MV-4-11 (cell line): ENCODE measurements at places on chromosomes 2 and 18.

- no peak for DNase-seq
Observed at GRCh38 chr2:127541809-127542208, 6.3 kb downstream of the MYO7B start.

GRCh38 chr2:7672027-7672684, 754.9 kb downstream of the RNF144A start:
- DNase-seq, result peak; percentile 7

DNA sequence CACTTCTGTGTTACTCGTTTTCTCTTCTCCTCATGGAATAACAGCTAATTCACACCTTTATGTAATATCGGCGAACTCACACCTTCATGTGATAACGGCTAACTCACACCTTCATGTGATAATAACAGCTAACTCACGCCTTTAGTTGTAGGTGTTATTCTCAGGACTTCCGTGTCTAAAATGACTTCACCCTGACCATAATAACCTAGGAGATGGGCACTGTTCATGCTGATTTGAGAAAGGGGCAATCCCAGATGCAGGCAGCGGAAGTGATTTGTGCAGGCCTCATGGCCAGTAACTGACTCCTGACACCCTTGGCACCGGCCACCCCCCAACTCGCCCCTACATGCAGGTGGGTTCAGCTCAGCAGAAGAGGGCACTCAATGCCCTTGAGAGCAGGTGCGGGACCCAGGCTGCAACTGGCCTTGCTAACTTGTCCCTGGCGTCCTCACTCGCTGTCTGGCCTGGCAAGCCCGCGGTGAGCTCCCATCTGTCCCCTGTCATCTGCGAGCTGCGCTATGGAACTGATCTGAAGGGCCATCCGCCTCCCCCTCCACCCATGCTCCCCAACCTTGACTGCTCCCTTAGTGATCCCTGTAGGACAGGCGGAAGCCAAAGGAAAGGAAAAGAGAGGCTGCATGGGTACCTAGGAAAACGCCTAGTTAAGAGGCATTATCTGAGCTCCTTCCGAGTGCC, 42.6 kb upstream of the MTCL1 start:
- DNase-seq, result no peak

DNA sequence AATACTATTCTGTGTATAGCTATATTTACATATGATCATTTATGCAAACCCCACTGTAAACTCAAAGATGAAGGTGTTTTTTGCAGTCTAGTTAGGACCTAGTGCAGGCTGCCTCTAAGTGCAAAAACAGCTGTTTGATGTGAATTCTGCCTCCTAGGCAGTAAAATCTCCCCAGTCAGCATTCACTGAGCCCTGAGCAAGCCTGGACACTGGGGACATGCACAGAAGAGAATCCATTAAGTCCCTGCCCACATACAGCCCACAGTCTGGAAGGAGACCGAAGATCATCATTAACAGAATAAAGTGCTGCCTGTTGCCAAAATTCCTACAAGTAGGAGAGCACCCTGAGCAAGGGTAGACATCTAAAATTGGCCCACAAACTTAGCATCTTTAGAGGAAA, 14.4 kb upstream of the BIN1 start:
- DNase-seq, result no peak

DNA sequence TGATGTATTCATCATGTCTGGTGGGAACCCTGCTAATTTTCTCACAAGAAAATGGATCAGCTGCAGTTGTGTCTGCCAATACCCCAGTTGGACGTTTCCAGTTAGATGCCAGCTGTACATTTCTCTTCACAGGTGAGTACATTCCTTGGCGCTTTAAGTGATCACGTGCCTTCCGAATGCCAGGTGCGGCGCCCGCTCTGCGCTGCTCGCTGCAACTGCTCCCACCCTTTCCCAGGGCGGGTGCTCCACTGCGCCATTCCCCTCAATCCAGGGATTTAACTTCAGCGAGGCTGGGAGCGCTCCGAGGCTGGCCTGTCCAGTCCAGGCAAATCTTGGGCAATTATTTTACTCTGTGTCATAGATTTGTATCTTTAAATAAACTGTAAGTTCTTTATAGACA, 225.0 kb upstream of the RAB6C start:
- no peak for DNase-seq

- DNase-seq, result peak; percentile 45
Observed at GRCh38 chr2:213149294-213149875, 2.0 kb downstream of the IKZF2 start.
